ENCODE measurements at places on chromosomes 7 and 10.

- peak; percentile 47 for DNase-seq
Observed at GRCh38 chr10:36182179-36182566, 540.1 kb upstream of the FZD8 start.

- no peak for DNase-seq
Observed at GRCh38 chr7:73615886-73616285, 8.4 kb downstream of the MLXIPL start.

- peak; percentile 26 for DNase-seq
Observed at GRCh38 chr7:142445019-142445686, 187.3 kb upstream of the PRSS58 start.

DNA sequence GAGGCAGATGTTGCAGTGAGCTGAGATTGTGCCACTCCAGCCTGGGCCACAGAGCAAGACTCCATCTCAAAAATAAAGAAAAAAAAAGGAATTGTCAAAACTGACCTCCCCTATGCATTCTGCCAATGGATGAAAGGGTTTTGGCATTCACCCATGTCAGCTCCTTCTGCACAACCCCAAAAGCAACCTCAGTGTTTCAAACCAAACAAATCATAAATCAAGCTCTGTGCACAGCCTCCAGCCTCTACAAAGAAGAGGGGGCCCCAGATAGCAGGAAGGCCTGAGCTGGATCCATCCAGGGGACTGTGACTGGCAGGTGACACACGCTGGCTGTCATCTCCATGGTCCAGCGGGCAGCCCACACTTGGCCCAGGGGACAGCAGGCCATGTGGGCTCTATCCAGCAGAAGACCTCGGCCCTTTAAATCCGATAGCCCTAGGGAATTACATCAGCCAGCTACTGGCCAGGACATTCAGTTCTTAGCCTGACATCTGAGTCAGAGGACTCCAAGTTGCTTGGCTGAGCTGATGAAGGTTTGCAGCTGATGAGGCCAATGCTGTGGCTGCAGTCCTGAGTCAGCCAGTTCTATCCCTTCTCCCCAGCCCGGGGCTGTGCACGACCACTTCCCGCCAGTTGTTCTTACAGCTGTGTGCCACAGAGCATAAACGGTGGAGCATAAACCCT, 52.0 kb upstream of the FIGNL1 start:
- peak; percentile 100 for DNase-seq

- peak; percentile 67 for DNase-seq
Observed at GRCh38 chr7:45446195-45446944, 127.8 kb upstream of the ADCY1 start.

GRCh38 chr10:66837335-66837734, 88.5 kb upstream of the LRRTM3 start:
- no peak for DNase-seq

DNA sequence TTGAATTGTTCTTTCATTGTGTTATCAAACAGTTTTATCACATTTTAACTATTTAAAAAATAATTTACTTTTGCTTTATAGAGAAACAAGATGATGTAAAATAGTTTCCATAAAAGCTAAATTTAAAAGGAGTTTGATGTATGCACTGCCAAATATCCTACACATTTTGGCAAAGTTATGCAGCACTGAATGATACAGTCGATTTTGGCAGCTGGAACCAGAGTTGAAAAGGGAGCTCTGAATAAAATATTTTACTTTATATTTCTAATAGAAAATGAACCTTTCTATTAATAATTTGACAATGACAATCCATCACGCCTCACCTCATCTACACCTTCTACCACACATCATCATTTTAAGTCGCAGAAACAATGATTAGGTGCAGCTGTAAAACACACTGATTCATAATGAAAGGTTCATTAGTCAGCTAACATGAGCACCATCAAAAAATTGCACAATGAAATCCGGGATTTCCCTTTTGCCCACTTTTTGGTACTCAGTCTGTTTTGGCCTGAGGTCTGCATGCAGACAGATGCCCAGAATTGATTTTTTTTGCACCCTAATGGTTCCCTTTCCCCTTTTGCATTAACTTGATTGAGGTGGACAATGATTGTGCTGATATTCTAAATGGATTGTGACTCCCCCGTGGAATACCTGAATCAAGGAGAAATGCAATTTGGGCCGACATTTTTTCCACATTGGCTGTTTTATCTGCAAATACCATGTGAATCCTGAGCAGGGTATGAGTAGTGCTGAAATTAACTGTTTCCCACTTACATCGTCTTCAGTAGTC, 105.8 kb downstream of the THSD7A start:
- no peak for DNase-seq

GRCh38 chr7:131026297-131027000, 292.4 kb upstream of the KLF14 start:
- DNase-seq: peak; percentile 63

DNA sequence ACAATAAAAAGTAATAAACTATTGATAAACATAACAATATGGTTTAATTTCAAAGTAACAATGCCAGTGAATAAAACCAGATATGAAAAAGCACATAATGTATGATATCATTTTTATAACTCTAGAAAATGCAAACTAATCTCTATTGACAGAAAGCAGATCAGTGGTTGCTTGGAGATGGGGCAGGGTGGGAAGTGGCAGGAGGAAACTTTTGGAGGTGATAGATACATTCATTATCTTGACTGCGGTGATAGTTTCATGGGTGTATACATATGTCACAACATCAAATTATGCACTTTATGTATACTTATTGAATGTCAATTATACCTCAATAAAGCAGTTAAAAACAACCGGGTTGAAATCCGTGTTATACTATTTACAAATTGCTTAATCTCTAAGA, 16.0 kb upstream of the C1GALT1 start:
- DNase-seq: no peak

GRCh38 chr10:132228616-132229015, 41.9 kb downstream of the DPYSL4 start:
- no peak for DNase-seq

GRCh38 chr10:14565199-14565598, 209.5 kb downstream of the FAM107B start:
- DNase-seq: no peak

- no peak for DNase-seq
Observed at GRCh38 chr10:6530211-6530840, 49.8 kb downstream of the PRKCQ start.

DNA sequence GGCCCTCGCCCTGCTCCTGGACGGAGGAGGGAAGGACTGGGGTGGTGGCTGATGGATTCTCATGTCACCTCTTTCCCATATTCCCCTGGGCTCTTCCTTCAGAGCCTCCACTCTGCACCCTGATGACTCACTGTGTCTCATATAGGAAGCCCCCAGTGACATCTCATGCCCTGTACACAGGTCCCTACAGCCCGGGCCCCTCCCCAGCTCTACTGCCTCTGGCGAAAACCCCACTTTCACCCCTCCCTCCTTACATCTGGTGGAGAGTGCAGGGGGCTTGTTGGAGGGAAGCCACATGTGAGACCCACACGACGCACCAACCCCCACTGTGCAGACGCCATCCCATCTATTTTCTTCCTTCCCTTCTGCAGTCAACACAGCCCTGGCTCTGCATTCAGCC, 72.8 kb upstream of the ZNF479 start:
- no peak for DNase-seq

- DNase-seq: peak; percentile 72
Observed at GRCh38 chr7:43700059-43700501, 29.2 kb downstream of the COA1 start.

- no peak for DNase-seq
Observed at GRCh38 chr7:68121655-68122054, 1125.0 kb downstream of the TYW1 start.

DNA sequence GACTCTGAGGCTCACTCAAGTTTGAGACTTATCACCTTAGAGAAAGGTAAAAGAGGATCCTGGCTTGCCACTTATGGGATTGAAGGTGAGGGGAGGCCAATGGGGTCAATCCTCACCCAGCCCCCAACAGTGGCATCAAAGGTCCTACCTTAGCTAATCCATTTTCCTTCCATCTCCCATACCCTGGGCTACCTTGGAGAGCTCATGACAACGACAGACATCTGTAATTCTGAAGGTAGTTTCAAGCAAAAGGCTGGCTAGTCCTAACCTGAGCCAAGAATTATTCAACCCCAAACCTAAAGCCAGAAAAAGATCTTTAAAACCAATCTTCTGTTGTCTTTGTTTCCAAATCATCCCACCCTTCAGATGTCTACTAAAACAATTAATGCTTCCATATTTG, 179.2 kb upstream of the GHITM start:
- DNase-seq: no peak

DNA sequence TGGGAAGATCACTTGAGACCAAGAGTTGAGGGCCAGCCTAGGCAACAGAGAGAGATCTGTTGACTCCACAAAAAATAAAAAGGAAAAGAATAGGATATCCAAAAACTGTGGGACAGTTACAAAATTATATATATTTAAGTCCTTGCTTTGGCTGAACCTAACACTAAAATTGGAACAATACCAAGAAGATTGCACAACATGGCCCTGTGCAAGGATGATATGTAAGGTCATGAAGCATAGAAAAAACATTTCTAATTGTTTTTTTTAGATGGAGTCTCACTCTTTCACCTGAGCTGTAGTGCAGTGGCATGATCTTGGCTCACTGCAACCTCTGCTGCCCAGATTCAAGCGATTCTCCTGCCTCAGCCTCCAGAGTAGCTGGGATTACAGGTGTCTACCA, 139.0 kb downstream of the TPST1 start:
- DNase-seq: peak; percentile 25

GRCh38 chr10:73785721-73786511, 510 bp downstream of the ZSWIM8 start:
- peak; percentile 55 for DNase-seq

DNA sequence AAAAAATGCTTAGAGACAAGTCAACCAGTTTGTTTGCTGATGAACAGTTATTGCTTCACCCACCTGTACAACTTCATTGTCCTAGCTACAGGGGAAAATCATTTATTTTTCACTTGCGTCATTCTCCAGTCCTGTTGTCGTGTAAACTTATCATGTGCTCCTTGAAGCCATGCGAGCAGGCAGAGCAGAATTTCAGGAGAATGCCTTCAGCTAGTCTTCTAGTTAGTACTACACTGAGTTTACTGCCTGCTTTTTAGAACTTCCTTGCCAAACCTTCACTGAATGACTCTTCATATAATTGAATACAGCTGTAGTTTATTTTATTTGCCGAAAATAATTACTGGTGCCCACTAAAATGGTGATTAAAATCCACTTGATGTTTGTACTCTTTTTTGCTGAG, 15.6 kb downstream of the RPA3 start:
- no peak for DNase-seq

DNA sequence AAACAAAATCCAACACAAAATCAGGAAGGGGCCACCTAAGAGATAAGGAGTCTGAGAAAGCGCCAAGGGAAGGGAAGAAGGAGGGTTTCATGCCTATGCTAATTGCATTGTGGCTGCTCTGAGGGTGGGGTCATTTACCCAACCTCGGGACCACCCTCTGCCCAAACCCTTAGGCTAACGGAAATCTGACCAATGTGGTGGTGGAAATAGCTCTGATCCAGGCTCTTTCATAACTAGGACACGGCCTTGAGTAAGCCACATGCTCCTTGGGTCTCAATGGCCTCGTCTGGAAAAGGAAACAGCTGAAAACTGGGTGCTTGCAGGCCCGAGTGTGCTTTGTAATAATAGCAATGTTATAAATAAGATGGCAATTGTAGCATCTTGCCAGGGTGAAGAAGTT, 14.9 kb upstream of the SRGN start:
- DNase-seq: no peak

DNA sequence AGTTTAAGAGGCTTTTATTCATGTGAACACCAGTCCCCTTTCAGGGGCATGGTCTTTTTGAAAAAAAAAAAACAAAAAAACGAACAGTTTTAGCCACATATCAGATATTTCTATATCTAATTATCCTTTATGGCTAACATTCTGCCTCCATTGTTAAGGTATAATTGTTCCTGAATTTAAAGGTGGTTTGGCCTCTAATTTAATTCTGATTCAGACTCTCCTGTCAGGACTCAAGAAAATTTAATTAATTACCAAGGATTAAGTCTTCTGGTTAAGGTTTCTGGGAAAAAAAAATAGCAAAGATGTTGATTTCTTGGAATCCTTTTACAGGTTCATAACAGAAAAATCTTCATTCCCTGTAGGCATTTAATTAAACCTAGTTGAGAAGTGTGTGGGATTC, 27.4 kb downstream of the COL1A2 start:
- DNase-seq: no peak

GRCh38 chr7:41164440-41164839, 538.5 kb downstream of the INHBA start:
- peak; percentile 39 for DNase-seq

- DNase-seq: no peak
Observed at GRCh38 chr7:107105591-107106245, 61.2 kb downstream of the PRKAR2B start.

- no peak for DNase-seq
Observed at GRCh38 chr7:148806187-148806586, 77.9 kb downstream of the EZH2 start.

DNA sequence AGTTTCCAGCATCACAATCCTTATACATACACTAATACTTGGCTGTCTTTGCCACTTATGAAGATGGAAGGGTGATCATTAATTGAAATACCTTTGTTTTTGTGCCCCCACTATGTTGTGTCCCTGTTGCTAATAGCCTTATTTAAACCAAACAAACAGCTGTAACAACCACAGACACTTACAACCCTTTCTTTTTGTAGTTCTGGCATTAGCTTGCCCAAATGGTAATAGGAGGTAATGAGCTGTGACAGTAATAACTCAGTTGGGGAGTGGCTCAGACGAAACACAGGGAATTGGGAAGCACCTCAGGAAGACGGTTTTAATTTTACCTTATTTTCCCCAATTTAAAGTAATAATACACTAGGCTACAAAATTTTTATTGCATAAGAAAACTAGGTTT, 83.4 kb downstream of the MDFIC start:
- no peak for DNase-seq

GRCh38 chr10:132602614-132603013, 65.0 kb downstream of the INPP5A start:
- no peak for DNase-seq
